ENCODE measurements at places on chromosomes 5 and 9. TPM values are rescaled to one million over a fixed set of nuclear protein-coding genes. Genes with fewer than 3 reads are reported as not detected.

CDKN2A gene
- 88.7 TPM for total RNA-seq

- no peak for DNase-seq
Observed at GRCh38 chr9:99474186-99474585, 252.1 kb downstream of the SEC61B start.

DNA sequence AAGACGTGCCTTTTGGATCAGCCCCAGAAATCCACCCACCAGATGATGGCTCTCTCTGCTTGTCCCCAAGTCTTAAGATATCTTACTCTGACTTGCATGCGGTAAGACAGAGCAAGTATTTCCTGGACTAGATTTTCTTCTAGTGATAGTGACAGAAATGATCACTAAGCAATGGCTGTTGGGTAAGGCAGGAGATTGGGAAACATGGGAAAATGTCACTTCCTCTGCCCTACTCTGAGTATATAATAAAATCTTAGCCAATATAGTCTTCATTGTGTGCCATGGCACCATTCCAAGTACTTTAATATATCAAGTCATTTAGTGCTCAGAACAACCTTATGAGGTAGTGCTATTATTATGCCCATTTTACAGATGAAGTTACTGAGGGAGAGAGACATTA lies 31.0 kb upstream of the GNA14 start:
- DNase-seq = no peak

DNA sequence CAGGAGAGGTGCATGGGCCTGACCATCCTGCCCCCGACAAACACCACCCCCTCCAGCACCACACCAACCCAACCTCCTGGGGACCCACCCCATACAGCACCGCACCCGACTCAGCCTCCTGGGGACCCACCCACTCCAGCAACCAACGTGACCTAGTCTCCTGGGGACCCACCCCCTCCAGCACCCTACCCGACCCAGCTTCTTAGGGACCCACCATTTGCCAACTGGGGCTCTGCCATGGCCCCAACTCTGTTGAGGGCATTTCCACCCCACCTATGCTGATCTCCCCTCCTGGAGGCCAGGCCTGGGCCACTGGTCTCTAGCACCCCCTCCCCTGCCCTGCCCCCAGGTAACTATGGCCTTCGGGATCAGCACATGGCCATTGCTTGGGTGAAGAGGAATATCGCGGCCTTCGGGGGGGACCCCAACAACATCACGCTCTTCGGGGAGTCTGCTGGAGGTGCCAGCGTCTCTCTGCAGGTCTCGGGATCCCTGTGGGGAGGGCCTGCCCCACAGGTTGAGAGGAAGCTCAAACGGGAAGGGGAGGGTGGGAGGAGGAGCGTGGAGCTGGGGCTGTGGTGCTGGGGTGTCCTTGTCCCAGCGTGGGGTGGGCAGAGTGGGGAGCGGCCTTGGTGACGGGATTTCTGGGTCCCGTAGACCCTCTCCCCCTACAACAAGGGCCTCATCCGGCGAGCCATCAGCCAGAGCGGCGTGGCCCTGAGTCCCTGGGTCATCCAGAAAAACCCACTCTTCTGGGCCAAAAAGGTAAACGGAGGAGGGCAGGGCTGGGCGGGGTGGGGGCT lies 4.6 kb downstream of the CEL start:
- DNase-seq = no peak

DNA sequence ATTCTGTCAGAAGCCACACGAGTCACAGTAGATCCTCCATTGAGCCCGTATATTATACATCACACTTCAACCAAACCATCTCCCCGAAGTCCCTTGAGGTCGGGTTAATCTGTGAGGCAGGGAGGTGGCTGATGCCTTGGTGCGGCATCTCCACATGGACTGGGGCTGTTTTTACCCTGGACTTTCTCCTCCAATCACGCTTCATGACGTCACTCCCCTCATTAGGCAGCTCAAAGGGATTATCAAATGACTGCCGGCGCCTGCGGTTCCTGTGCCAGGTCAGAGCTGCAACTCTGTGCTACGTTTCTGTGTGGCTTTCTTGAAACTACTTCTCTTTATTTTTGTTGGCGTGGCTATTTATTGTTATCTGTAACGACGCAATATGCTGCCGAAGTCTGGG lies 53.7 kb downstream of the TMOD1 start:
- DNase-seq = no peak

WDR38 gene
- not detected for total RNA-seq

GRCh38 chr5:14665101-14665822 lies 744 bp downstream of the OTULIN start:
- peak; percentile 74 for DNase-seq

CDKN2B-AS1 gene
- total RNA-seq = 35.3 TPM

- DNase-seq = no peak
Observed at GRCh38 chr9:2180704-2181103, 165.6 kb downstream of the SMARCA2 start.

PCDHB7 gene
- not detected for total RNA-seq

PCDHB5 gene
- total RNA-seq = not detected

KIAA1958 gene
- 44.7 TPM for total RNA-seq

- peak; percentile 21 for DNase-seq
Observed at GRCh38 chr9:138119202-138120027, 241.8 kb downstream of the CACNA1B start.

DNA sequence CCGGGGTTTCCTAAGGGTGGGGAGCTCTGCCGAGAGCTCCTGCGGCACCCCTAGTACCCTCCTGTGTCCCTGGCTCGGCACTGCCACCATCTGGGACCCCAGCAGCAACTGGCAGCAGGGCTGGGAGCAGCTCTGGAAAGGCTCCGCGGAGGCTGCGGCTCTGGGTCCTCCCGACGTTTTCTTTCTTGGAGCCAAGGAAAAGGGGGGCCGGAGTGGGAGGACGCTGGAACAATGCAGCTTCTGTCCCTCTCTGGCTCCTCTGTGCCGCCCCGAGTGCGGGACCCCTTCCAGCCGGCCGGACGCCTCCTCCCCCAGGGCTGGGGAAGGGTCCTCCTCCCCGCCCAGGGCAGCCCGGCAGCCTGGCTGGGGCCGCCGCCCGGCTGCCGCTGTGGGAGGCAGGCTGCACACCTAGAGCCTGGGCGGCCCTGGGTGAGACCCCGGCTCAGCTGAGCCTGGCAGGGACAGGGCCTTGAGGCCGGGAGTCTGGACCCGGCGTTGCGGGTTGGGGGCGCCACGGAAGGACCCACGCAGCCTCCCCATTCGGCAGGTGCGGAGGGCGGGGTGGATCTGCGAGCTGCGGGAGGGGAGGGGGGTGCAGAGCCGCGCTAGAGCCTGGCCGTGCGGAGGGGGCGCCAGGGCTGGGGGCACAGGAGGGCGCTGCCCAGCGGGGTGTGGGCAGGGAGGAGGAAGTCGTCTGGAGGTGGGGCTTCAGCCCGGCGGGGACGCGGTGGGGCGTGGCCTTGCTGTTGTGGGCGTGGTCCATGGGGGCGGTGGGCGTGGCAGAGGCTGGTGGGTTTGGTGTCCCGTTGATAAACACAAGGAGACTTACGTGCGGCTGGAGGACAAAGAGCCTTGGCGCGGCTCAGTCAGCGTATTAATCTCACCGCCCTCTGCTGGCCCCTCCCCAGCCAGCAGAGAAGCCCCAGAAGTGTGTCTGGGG lies 15.1 kb downstream of the GPSM1 start:
- DNase-seq = peak; percentile 95

DNA sequence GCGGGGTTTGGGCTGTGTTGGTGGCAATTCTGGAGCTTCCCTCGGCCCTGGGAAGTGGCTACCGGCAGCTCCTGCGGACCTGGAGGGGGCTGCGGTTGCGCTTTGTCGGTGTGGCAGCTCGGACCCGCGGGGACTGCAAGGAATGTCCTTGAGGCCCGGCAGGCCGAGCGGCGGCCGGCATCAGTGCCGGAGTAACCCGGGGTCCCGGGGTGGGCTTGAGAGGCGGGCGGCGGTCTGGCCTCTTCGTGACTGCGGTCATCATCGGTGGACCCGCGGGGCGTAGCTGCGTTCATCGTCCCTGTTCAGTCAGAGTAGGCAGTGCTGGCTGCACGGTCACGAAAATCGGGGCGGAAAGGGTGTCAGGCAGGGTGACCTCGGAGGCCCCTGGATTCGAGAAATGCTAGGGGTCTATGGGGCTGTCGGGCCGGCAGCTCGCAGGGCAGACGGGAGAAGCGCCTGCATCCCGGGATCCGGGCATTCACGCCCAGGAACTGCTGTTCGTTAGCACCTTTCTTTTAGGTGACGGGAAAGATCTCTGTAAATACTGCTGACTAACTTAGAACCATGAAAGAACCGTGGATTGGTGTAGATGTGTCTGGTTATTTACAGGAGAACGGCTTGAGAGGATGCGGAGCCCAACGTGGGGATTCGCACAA lies 474 bp downstream of the HMGCR start:
- DNase-seq = peak; percentile 59

GRCh38 chr5:135161221-135161620 lies 127.2 kb upstream of the PITX1 start:
- no peak for DNase-seq

DNA sequence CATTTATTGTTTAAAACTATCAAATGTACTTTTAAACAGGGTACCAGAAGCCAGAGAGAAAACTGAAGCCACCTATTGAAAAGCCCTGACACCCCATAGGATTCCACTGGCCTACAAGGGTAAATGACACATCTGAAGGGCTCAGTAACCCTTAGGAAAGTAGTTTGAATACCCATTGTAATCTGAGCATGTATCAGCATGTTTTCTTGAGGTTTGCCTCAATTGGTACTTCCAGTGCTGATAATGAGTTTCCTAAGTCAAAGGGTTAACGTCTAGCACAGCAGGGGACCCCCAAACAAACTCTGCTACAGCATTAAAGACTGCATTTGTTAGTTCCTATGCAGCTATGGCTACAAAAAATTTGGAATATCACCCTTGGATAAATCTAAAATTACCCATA lies 657.1 kb downstream of the NR2F1-AS1 start:
- no peak for DNase-seq

GRCh38 chr9:71303351-71303750 lies 181.9 kb upstream of the TRPM3 start:
- DNase-seq = no peak

- no peak for DNase-seq
Observed at GRCh38 chr9:88534456-88535225, at the start of gene NXNL2. NXNL2 (plus strand) TSS chr9:88535178; CDS start chr9:88535435, 257 bp downstream.

MARCHF3 gene
- 0.56 TPM for total RNA-seq

GRCh38 chr5:158268286-158268685 lies 409.3 kb upstream of the CLINT1 start:
- no peak for DNase-seq

IL11RA gene
- 9.4 TPM for total RNA-seq

DNA sequence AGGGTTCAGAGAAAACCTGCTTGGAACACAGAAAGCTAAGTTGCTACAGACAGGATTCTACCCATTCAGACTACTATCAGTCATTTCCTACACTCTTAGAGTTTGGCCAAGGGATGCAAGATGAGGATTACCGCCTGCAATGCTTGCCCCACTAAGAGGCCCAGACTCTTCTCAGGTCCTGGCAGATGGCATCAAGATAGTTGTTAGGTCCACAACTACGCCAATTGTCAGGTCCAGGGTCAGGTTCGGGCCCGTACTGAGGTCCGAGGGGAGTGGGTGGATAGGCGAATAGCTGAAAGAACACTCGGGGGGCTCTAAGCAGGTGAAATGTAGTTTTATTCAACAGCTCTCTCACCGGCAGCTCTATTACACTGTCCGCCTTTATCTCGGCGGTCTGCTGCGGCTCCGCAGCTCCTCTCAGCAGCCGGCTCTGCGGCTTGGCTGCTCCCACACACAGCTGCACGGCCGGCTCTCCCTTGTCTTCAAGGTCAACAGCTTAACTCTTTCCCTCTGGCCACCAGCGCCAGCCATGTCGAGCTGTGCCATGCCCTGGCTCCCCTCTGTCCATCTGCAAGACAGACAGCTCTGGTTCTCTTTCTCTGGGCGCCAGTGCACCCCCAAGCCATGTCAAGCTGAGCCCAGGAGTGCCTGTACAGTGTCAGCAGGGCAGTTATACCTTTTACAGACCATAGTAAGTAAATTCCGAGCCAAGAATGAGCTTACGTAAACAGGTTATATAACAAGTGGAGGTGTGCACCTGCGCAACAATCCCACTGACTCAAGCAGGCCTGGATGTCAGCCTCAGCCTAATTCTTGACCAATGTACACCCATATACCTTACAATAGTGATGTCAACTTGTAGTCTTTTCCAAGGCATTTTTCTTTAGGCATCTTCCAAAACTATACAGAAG lies 24.0 kb downstream of the ENC1 start:
- no peak for DNase-seq

Data from Karpas-422 (cell line).